ENCODE measurements at places on chromosomes 7 and 10. TPM values are rescaled to one million over a fixed set of nuclear protein-coding genes. Genes with fewer than 3 reads are reported as not detected.

The RNF32 gene
- 2.2 TPM for total RNA-seq

The GTF2I gene
- total RNA-seq, result 177 TPM

DNA sequence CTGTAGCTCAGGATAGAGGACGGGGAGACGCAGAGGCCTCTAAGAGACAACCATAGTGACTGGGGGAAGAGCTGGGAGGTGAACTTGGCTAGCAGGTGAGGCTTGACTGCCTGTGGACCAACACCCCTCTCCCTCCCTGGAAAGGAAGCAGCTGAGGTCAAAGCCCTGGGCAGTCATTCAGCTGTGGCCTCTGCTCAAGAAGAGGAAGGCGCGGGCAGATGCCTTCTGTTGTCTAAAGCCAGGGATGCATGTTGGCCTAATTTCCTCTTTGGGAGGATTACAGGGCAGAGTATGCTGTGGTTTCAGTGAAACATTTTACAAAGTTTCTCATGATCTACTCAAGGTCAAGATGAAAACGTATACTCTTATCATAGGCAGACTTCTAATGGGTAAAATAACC is 327.1 kb downstream of the PRPF18 start:
- no peak overlapping the region for H3K4me3 ChIP-seq
- H3K36me3 ChIP-seq, result no peaks in the 10 kb centered on the region
- H3K27ac ChIP-seq, result no peak overlapping the region
- peaks cover 2% of the 10 kb centered on the region for H3K27me3 ChIP-seq

DNA sequence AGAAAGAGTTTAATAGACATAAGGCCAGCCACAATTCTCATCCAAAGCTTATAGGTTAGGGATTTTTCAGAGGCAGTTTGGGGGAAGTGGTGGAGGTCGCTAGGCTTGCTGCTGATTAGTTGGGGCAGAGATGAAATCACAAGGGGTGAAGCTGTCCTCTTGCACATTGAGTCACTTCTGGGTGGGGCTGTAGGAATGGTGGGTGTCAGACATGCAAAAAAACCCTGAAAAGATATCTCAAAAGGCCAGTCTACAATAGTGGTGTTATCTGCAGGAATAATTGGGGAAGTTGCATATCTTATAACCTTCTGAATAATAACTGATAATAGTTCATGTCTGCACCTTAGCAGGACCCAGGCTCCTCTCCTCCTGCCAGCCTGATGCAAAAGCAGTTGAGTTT is 2.1 kb downstream of the FAM24B start:
- H3K4me1 ChIP-seq, result peaks cover 39% of the 10 kb centered on the region
- no peak overlapping the region for H3K27ac ChIP-seq
- no peaks in the 10 kb centered on the region for H3K27me3 ChIP-seq
- no peak for DNase-seq
- no peak overlapping the region for H3K4me3 ChIP-seq

The INPP5F gene
- total RNA-seq, result 17.6 TPM

DNA sequence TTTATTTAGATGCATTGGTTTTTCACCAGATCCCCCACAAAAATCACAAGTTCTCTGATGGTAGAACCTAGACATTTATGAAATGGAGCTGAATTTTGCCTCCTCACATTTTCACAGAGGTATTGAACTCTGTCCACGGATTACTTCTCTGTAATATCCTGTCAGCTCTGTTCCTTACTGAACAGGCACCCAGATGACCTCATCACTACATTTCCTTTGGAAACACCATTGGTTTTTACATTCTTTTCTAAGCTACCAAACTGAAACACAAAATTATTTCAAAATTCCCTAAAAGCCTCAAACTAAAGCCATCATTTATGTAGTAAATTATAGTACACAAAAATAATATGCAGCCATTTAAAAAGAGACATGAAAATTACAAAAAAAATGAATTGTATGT is 98.3 kb upstream of the KCNIP2 start:
- peaks cover 27% of the 10 kb centered on the region for H3K36me3 ChIP-seq
- H3K27ac ChIP-seq, result no peak overlapping the region
- no peak for DNase-seq
- no peaks in the 10 kb centered on the region for H3K27me3 ChIP-seq
- H3K4me1 ChIP-seq, result no peaks in the 10 kb centered on the region

The NAMPT gene
- 69.3 TPM for total RNA-seq

The CFAP43 gene
- total RNA-seq, result 0.18 TPM

The FMC1 gene
- 6.7 TPM for total RNA-seq

The MSRB2 gene
- total RNA-seq, result 9.7 TPM

- H3K27ac ChIP-seq, result no peak overlapping the region
- H3K4me3 ChIP-seq, result no peak overlapping the region
- H3K4me1 ChIP-seq, result no peaks in the 10 kb centered on the region
- DNase-seq, result no peak
- no peaks in the 10 kb centered on the region for H3K36me3 ChIP-seq
- no peaks in the 10 kb centered on the region for H3K27me3 ChIP-seq
Observed at GRCh38 chr10:20767028-20767427, 130.1 kb downstream of the NEBL start.
